Tibial nerve (tissue), 4 donors: ENCODE measurements at places on chromosomes 16 and 17.

DNA sequence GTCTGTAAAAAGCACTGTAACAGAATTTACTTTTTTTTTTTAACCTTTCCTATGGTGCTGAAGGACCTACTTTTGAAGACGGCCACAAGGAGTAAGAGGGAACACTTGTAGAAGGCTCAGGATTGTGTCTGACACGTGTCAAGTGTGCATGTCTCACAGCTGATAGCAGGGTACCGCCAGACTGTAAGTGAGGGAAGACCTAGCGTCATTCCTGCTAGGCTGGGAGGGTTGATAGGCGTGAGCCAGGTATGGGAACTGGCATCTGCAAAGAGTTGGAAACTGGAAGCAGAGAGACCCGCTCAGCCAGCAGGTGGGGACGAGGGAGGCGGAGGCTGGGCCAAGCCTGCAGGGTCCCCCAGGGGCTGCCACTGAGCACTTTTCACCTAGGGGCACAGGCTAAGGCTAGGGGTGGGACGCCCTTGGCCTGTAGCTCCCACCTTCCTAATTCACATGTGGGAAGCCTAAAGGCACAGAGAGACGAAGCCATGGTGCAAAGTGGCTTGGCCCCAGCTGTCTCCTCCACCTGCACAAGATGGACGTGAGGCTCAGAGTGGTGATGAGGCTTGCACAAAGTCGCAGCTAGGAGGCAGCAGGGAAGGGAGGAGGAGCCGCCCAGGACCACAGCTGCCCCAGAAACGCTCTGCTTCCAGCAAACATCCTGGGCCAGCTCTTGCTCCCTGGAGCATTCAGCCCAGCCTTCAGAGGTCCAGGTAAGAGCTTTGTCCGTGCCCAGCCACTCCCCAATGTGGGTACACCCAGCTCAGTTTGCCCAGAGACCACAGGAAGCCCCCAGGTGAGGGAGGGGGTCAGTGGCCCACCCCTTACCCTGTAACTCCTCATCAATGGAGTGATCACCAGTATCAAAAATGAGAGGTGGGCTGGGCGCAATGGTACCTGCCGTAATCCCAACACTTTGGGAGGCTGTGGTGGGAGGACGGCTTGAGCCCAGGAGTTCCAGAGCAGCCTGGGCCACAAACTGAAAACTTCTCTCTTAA is 18.9 kb downstream of the VASN start:
- no peak overlapping the region for H3K4me3 ChIP-seq
- no peaks in the 10 kb centered on the region for H3K27me3 ChIP-seq
- H3K4me1 ChIP-seq: no peaks in the 10 kb centered on the region

- no peaks in the 10 kb centered on the region for H3K4me1 ChIP-seq
- no peaks in the 10 kb centered on the region for H3K36me3 ChIP-seq
- no peak for DNase-seq
- no peak overlapping the region for H3K4me3 ChIP-seq
- no peak overlapping the region for H3K27ac ChIP-seq
- no peaks in the 10 kb centered on the region for H3K27me3 ChIP-seq
Measured at GRCh38 chr17:64938925-64939474, 19.7 kb upstream of the LRRC37A3 start.

DNA sequence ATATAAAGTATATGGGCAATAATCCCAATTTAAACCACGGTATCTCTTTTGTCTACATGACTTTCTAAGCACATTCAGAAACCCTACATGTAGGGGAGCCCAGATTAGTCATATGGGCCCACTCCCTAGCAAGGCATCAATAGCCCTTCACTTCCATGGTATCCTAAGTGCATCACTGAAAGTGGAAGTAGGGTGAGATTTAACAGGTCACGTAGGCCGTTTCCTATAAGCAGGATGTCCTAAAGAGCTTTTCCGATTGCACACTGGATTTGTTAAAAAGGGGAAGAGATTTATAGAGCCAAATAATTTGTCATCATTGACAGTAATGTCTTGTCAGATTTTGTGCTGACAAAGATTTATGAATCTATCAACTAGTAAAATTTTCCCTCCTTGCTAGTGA is 39.0 kb downstream of the CA4 start:
- no peaks in the 10 kb centered on the region for H3K27me3 ChIP-seq
- no peak overlapping the region for H3K27ac ChIP-seq
- DNase-seq: no peak
- no peaks in the 10 kb centered on the region for H3K36me3 ChIP-seq

GRCh38 chr17:62722625-62723024 is 85.5 kb downstream of the MARCHF10 start:
- no peak overlapping the region for H3K4me3 ChIP-seq
- no peaks in the 10 kb centered on the region for H3K4me1 ChIP-seq
- no peaks in the 10 kb centered on the region for H3K36me3 ChIP-seq
- no peaks in the 10 kb centered on the region for H3K27me3 ChIP-seq

GRCh38 chr17:351449-351738 is 1.2 kb downstream of the RPH3AL start:
- H3K4me1 ChIP-seq: no peaks in the 10 kb centered on the region
- no peaks in the 10 kb centered on the region for H3K36me3 ChIP-seq
- no peak for DNase-seq
- no peaks in the 10 kb centered on the region for H3K27me3 ChIP-seq

GRCh38 chr16:88983771-88984687 is 7.0 kb upstream of the CBFA2T3 start:
- peaks cover 25% of the 10 kb centered on the region for H3K27me3 ChIP-seq
- H3K27ac ChIP-seq: no peak overlapping the region
- H3K36me3 ChIP-seq: no peaks in the 10 kb centered on the region
- no peak overlapping the region for H3K4me3 ChIP-seq
- DNase-seq: no peak
- no peaks in the 10 kb centered on the region for H3K4me1 ChIP-seq

GRCh38 chr17:71163121-71163812 is 957.6 kb upstream of the SOX9 start:
- no peak overlapping the region for H3K27ac ChIP-seq
- H3K4me3 ChIP-seq: no peak overlapping the region
- no peaks in the 10 kb centered on the region for H3K27me3 ChIP-seq
- H3K36me3 ChIP-seq: no peaks in the 10 kb centered on the region
- DNase-seq: no peak
- no peaks in the 10 kb centered on the region for H3K4me1 ChIP-seq

GRCh38 chr17:17934806-17935205 is 37.4 kb downstream of the TOM1L2 start:
- H3K27ac ChIP-seq: peak overlapping the region; percentile 83
- DNase-seq: no peak
- H3K36me3 ChIP-seq: no peaks in the 10 kb centered on the region
- peaks cover 69% of the 10 kb centered on the region for H3K4me1 ChIP-seq

- peaks cover 53% of the 10 kb centered on the region for H3K36me3 ChIP-seq
- no peaks in the 10 kb centered on the region for H3K27me3 ChIP-seq
- H3K27ac ChIP-seq: peak within 1 kb of the TSS; percentile 92
- peak within 1 kb of the TSS; percentile 90 for H3K4me3 ChIP-seq
Measured at GRCh38 chr17:75896415-75897159, at the start of gene TRIM65. Gene TRIM65 (minus strand): TSS chr17:75896951. CDS start chr17:75896937, 14 bp downstream.

- no peak overlapping the region for H3K27ac ChIP-seq
- H3K27me3 ChIP-seq: no peaks in the 10 kb centered on the region
- DNase-seq: no peak
- no peaks in the 10 kb centered on the region for H3K36me3 ChIP-seq
- no peak overlapping the region for H3K4me3 ChIP-seq
Measured at GRCh38 chr16:84266451-84266850, 26.6 kb upstream of the KCNG4 start.

DNA sequence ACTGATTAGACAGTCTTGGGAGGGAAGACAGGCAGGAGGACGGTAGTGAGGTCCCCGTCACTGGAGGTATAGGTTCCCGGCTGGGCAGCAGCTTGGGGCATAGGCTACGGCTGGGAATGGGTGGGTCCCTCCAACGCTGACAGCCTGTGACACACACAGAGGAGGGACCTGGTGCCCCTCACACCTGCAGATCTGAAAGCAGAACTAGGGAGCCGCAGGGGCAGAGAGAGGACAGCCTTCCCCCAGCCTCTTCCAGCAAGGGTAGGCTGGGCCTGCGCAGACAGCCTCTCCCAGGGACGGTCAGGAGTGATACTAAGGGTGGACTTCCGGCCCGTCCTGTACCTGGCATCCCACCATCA is 2.0 kb downstream of the P2RX1 start:
- H3K4me3 ChIP-seq: no peak overlapping the region
- no peak overlapping the region for H3K27ac ChIP-seq
- no peaks in the 10 kb centered on the region for H3K27me3 ChIP-seq
- DNase-seq: no peak

DNA sequence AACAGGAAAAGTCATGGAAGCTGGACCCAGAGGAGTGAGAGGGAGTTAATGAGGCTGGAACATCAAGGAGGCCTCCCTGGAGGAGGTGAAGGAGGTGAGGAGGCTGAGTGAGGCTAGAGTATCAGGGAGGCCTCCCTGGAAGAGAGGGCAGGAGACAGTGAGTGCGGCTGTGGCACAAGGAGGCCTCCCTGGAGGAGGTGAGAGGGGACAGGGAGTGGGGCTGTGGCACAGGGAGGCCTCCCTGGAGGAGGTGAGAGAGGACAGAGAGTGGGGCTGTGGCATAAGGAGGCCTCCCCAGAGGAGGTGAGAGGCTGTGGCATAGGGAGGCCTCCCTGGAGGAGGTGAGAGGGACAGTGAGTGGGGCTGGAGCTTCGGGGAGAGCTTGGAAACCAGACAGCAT is 5.5 kb downstream of the CAMKK1 start:
- H3K4me3 ChIP-seq: no peak overlapping the region
- H3K27me3 ChIP-seq: no peaks in the 10 kb centered on the region
- H3K27ac ChIP-seq: peak overlapping the region; percentile 79
- DNase-seq: no peak
- no peaks in the 10 kb centered on the region for H3K36me3 ChIP-seq

DNA sequence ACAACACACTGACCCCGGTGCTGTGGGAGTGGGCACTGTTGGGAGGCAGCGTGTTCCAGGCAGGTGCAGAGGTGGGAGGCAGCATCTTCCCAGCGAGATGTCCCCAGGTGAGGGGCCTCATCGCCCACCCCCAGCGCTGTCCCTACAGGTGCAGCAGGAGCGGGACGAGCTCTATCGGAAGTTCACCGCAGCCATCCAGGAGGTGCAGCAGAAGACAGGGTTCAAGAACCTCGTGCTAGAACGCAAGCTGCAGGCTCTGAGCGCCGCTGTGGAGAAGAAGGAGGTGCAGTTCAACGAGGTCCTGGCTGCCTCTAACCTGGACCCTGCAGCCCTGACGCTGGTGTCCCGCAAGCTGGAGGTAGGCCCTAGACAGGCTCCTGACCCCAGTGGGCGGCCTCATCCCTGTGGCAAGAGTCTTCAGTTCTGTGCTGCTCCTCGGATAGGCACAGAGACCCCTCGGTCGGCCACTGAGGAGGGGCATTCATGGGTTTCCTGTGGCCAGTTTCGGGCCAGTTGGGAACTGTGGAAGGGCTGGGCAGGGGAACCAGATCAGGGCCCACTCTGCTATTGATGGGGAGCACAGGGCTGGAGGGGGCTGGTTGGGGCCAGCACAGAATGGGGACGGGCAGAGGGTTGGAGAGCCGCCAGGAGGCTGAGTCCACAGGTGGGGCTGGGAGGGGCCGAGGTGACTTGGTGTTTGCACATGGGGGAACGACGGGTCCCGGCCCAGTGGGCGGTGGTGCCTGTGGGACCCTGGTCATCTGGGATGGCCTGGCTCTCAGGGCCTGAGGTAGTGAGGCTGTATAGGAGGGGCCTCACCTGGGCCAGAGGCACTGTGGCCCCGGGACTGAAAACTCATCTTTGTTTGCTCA is 21.1 kb upstream of the DBNDD1 start:
- H3K4me1 ChIP-seq: no peaks in the 10 kb centered on the region
- no peak for DNase-seq
- no peaks in the 10 kb centered on the region for H3K36me3 ChIP-seq
- H3K27ac ChIP-seq: no peak overlapping the region
- no peaks in the 10 kb centered on the region for H3K27me3 ChIP-seq

GRCh38 chr17:75260641-75261335 is 618 bp downstream of the GGA3 start:
- peak overlapping the region; percentile 82 for H3K4me3 ChIP-seq
- peak overlapping the region; percentile 93 for H3K27ac ChIP-seq
- no peak for DNase-seq
- no peaks in the 10 kb centered on the region for H3K4me1 ChIP-seq
- H3K36me3 ChIP-seq: no peaks in the 10 kb centered on the region

DNA sequence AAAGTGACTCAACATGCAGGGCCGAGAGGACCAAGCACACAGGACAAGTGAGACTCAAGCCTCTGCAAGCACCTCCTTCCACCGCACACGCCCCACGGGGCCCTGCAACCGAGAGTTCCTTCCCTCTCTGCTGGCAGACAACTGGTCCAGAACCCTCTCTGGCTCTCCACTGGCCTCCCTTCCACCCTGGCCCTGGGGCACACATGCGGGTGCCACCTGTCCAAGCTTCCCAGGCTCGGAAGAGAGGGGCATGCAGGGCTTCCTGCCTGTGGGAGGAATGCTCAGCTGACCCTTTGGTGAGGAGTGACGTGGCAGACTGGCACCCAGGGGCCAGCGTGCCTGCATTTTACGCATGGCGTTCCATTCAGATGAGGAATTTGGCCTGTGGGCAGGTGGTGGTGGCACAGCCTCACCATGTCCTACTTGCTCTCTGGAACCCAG is 59.8 kb downstream of the PIPOX start:
- H3K36me3 ChIP-seq: peaks cover 100% of the 10 kb centered on the region
- H3K4me3 ChIP-seq: no peak overlapping the region
- no peak overlapping the region for H3K27ac ChIP-seq
- no peak for DNase-seq
- H3K4me1 ChIP-seq: no peaks in the 10 kb centered on the region

DNA sequence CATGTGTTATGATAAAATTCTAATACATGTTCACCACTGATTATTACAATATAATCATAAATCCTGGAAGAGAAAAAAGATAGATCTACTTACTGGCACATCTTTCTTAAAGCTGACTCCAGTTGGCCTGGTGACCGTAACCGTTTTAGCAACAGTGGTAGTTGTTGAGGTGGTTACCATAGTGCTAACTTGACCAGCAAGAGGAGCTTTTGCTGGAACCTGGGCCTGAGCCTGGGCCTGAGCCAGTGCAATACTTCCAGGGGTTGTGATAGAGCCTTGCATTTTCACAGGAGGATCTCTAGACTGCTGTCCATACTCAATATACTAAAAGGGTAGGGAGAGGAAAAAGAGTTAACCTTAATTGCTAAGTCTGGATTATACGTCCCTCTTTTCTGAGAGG is 36.2 kb downstream of the SETD6 start:
- H3K27me3 ChIP-seq: no peaks in the 10 kb centered on the region
- H3K36me3 ChIP-seq: peaks cover 13% of the 10 kb centered on the region
- H3K4me3 ChIP-seq: no peak overlapping the region
- no peak overlapping the region for H3K27ac ChIP-seq
- no peak for DNase-seq

GRCh38 chr16:17211797-17212196 is 259.0 kb downstream of the XYLT1 start:
- H3K4me3 ChIP-seq: no peak overlapping the region
- H3K36me3 ChIP-seq: no peaks in the 10 kb centered on the region
- no peaks in the 10 kb centered on the region for H3K4me1 ChIP-seq
- DNase-seq: no peak
- H3K27me3 ChIP-seq: no peaks in the 10 kb centered on the region
- H3K27ac ChIP-seq: no peak overlapping the region

- no peak overlapping the region for H3K4me3 ChIP-seq
- no peak overlapping the region for H3K27ac ChIP-seq
- H3K36me3 ChIP-seq: no peaks in the 10 kb centered on the region
- no peak for DNase-seq
- H3K27me3 ChIP-seq: no peaks in the 10 kb centered on the region
- H3K4me1 ChIP-seq: no peaks in the 10 kb centered on the region
Measured at GRCh38 chr16:23164736-23165135, 15.5 kb upstream of the USP31 start.

- DNase-seq: no peak
- peaks cover 41% of the 10 kb centered on the region for H3K4me1 ChIP-seq
- peak overlapping the region; percentile 91 for H3K4me3 ChIP-seq
- no peaks in the 10 kb centered on the region for H3K27me3 ChIP-seq
Measured at GRCh38 chr16:635573-636205, 416 bp downstream of the METTL26 start.
